ENCODE measurements at places on chromosomes 3 and 15.

DNA sequence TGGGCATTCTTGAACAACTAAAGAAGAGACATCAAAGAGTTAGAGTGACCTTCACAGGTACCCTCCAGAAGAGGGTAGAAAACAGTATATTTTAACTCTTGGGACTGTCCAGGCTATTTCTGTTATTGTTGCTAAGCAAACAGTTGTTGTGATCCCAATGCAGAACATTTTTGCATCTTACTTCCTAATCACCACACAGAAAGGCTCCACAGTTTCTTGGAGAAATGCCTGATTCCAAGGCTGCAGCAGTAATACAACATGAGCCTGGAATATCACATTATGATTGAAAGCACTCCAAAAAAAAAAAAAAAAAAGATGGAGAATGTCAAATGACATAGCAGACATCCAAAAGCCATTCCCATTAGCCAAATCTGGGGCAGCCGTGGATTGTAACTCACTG is 195.6 kb downstream of the CTNNB1 start:
- no peaks in the 10 kb centered on the region for H3K27me3 ChIP-seq
- no peak for DNase-seq
- no peak overlapping the region for H3K4me3 ChIP-seq
- no peak overlapping the region for H3K27ac ChIP-seq
- H3K4me1 ChIP-seq, result no peaks in the 10 kb centered on the region

- peaks cover 4% of the 10 kb centered on the region for H3K36me3 ChIP-seq
- no peak for DNase-seq
- H3K27ac ChIP-seq, result peak overlapping the region; percentile 36
- H3K27me3 ChIP-seq, result no peaks in the 10 kb centered on the region
- peaks cover 23% of the 10 kb centered on the region for H3K4me1 ChIP-seq
- no peak overlapping the region for H3K4me3 ChIP-seq
Observed at GRCh38 chr3:186949281-186949982, 19.1 kb downstream of the ST6GAL1 start.

DNA sequence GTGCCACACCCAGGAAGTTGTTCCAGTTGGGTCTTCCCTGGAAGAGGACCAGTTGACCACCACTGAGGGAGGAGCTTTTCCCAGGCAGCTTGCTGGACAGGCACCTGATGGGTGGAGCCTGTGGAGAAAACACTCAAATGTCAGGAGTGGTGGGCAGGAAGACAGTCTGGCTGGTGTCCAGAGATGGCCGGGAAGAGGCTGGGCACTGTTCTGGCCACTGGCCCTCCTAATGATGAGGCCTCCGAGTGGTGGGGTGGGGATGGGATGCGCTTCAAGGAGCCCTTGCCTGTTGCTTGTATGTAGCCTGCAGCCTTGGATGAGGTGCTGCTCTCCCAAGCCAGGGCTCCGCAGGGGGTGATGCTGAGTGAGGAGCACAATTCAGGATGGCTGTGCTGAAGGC is 12.3 kb downstream of the PLEKHO2 start:
- H3K4me1 ChIP-seq, result peaks cover 69% of the 10 kb centered on the region
- H3K36me3 ChIP-seq, result peaks cover 17% of the 10 kb centered on the region
- no peaks in the 10 kb centered on the region for H3K27me3 ChIP-seq
- H3K4me3 ChIP-seq, result no peak overlapping the region
- H3K27ac ChIP-seq, result peak overlapping the region; percentile 97
- DNase-seq, result no peak

GRCh38 chr15:63405159-63405558 is 23.5 kb upstream of the CA12 start:
- H3K36me3 ChIP-seq, result no peaks in the 10 kb centered on the region
- H3K4me3 ChIP-seq, result no peak overlapping the region
- H3K4me1 ChIP-seq, result no peaks in the 10 kb centered on the region
- H3K27me3 ChIP-seq, result no peaks in the 10 kb centered on the region
- H3K27ac ChIP-seq, result no peak overlapping the region
- DNase-seq, result no peak

DNA sequence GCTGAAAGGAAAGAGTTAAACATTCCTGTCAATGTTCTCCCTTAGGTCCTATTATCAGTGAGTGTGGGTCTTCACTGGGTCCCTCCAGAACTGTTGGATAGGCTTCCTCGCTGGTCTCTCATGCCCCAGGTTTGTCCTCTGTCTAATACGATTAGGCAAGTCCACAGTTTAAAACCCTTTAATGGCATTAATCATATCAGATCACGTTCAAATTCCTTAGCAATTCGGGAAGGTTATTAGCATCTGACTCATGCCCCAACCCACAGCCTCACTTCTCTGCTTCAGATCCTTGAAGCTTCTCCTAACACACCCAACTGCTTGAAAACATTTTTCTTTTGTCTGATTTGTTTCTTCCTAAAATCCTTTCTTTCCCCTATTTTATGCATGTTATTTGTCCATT is 224.3 kb upstream of the ATP10A start:
- H3K27ac ChIP-seq, result no peak overlapping the region
- no peaks in the 10 kb centered on the region for H3K27me3 ChIP-seq
- H3K4me1 ChIP-seq, result peaks cover 5% of the 10 kb centered on the region
- no peak overlapping the region for H3K4me3 ChIP-seq
- no peaks in the 10 kb centered on the region for H3K36me3 ChIP-seq

DNA sequence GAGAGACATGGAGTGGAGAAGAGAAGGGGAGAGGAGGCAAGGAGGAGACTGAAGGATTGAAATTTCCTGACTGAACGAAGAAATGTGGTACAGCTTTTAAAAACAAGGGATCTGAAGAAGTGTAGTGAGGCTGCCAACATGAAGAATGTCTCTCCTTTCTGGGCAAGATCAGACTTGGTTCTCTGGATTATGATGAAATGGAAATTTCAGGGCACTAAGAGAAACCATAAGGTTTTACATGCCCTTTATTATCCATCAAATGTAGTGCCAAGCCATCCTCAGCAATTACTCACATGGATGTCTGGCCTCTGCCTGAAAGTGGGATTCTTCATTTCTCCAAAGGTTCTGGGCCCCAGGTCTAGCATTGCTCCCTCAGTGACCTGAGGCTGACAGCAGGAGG is 77.6 kb upstream of the CCDC80 start:
- no peak overlapping the region for H3K4me3 ChIP-seq
- H3K27me3 ChIP-seq, result no peaks in the 10 kb centered on the region
- DNase-seq, result no peak
- H3K36me3 ChIP-seq, result no peaks in the 10 kb centered on the region
- no peaks in the 10 kb centered on the region for H3K4me1 ChIP-seq

- no peak overlapping the region for H3K4me3 ChIP-seq
- H3K4me1 ChIP-seq, result peaks cover 15% of the 10 kb centered on the region
- no peaks in the 10 kb centered on the region for H3K27me3 ChIP-seq
- DNase-seq, result no peak
- H3K36me3 ChIP-seq, result no peaks in the 10 kb centered on the region
- peak overlapping the region; percentile 31 for H3K27ac ChIP-seq
Observed at GRCh38 chr15:85545185-85545584, 164.8 kb downstream of the AKAP13 start.

DNA sequence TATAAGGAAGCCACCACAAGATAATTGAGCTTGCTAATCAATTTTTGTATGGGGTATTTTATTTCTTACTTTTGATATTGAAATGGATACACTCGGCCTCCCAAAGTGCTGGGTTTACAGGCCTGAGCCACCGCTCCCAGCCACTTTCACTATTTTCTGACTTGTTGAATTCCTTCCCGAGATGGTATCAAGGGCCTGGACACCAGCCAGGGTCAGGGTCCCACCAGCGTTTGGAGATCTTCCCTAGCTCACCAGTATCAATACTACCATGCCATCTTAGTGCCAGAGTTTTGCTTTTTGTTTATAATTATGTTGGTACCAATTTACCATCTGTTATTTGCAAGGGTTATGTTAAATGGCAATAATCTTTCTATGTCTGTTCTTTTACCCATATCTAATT is 5.5 kb upstream of the SELENOT start:
- no peak overlapping the region for H3K4me3 ChIP-seq
- no peak overlapping the region for H3K27ac ChIP-seq
- H3K36me3 ChIP-seq, result no peaks in the 10 kb centered on the region
- H3K4me1 ChIP-seq, result no peaks in the 10 kb centered on the region
- no peak for DNase-seq

- no peak overlapping the region for H3K4me3 ChIP-seq
- DNase-seq, result no peak
- H3K27me3 ChIP-seq, result no peaks in the 10 kb centered on the region
Observed at GRCh38 chr3:129230311-129231019, 18.9 kb upstream of the COPG1 start.

GRCh38 chr3:179687967-179688535 is 35.2 kb downstream of the USP13 start:
- H3K27ac ChIP-seq, result no peak overlapping the region
- no peak for DNase-seq
- H3K4me1 ChIP-seq, result peaks cover under 1% of the 10 kb centered on the region
- H3K4me3 ChIP-seq, result no peak overlapping the region

- no peaks in the 10 kb centered on the region for H3K27me3 ChIP-seq
- H3K4me3 ChIP-seq, result no peak overlapping the region
- no peak overlapping the region for H3K27ac ChIP-seq
- DNase-seq, result no peak
- no peaks in the 10 kb centered on the region for H3K4me1 ChIP-seq
- H3K36me3 ChIP-seq, result no peaks in the 10 kb centered on the region
Observed at GRCh38 chr3:10780243-10780642, 35.8 kb upstream of the SLC6A11 start.

DNA sequence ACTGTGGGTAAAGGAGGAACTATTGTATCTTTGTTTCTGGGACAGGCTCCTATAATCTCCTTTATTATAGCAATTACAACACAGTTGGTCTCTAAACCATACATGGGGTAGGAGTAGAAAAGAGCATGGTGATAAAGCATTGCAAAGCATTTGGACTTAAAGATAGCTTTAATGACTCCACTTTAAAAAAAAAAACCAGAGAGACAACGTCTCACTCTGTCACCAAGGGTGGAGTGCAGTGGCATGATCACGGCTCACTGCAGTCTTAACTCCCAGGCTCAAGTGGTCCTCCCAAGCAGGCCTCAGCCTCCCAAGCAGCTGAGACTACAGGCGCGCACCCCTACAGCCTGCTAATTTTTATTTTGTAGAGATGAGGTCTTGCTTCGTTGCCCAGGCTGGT is 68.2 kb downstream of the DENND4A start:
- no peaks in the 10 kb centered on the region for H3K4me1 ChIP-seq
- peaks cover 8% of the 10 kb centered on the region for H3K36me3 ChIP-seq
- no peak for DNase-seq
- no peak overlapping the region for H3K27ac ChIP-seq
- H3K4me3 ChIP-seq, result no peak overlapping the region

DNA sequence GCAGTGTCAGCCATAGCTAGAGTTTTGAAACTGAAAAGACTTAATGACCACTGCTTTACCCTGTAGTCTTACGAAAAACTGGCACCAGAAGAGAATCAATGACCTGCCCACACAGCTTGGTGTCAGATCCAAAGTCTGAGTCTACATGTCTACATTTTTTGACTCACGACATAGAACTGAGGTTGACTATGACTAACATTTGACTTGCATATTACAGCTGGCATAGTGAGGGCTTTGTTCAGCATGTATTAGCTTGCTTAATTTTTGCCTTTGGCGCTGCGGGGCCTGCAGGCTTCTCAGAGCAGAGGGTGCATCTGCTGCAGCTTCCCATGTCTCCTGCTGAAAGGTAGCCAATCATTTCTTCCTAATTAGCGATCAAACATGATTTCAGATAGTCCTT is 167.0 kb downstream of the EBLN2 start:
- no peak overlapping the region for H3K4me3 ChIP-seq
- no peak overlapping the region for H3K27ac ChIP-seq
- no peak for DNase-seq
- no peaks in the 10 kb centered on the region for H3K36me3 ChIP-seq
- H3K27me3 ChIP-seq, result no peaks in the 10 kb centered on the region

GRCh38 chr3:10376353-10376752 is 55.4 kb upstream of the SEC13 start:
- no peaks in the 10 kb centered on the region for H3K4me1 ChIP-seq
- H3K27ac ChIP-seq, result no peak overlapping the region
- H3K4me3 ChIP-seq, result no peak overlapping the region
- DNase-seq, result no peak

DNA sequence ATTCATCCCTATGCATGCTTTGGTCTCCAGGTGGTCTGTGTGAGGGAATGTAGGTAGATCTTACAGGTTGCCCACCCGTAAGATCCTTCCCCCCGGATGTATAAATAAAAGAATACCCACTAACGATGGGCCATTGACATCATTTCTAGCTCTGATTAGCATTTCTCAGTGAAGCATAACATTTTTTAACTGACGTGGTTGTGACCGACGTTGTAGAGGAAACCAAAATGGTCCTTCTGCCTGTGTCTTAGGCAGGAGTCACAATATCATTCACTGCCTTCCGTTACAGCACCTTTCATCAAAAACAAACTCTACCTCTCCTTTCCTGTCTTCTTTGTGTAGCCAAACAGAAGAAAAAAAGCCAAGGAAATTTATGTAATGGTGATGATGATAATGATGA is 27.3 kb upstream of the UMPS start:
- H3K4me1 ChIP-seq, result no peaks in the 10 kb centered on the region
- no peak overlapping the region for H3K4me3 ChIP-seq
- H3K27me3 ChIP-seq, result no peaks in the 10 kb centered on the region
- DNase-seq, result no peak
- no peak overlapping the region for H3K27ac ChIP-seq
- peaks cover 14% of the 10 kb centered on the region for H3K36me3 ChIP-seq

DNA sequence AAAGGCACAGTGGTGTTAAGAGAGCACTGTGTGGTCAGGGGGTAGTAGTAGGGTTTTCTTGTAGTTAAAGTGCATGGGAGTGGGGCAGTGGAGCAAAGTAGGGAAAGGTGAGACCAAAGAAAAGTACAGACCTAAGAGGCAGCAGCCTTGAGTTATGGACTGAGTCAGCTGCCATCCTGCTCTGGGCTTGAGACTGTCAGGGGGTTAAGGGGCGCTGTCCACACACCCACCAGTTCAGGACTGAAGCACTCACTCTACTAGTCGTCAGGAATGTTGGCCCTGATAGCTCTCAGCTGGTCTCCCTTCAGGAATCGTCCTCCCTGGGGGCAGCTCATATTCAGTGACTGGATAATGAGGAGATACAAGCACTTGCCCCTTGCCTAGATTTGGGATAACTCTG is 7.9 kb downstream of the CCR4 start:
- no peaks in the 10 kb centered on the region for H3K4me1 ChIP-seq
- no peaks in the 10 kb centered on the region for H3K36me3 ChIP-seq
- H3K27ac ChIP-seq, result no peak overlapping the region
- no peak for DNase-seq
- H3K27me3 ChIP-seq, result no peaks in the 10 kb centered on the region
